Ascending aorta (tissue), 2 donors: ENCODE measurements at places on chromosomes 5 and 9.

GRCh38 chr9:114157516-114158176 is 2.3 kb downstream of the COL27A1 start:
- H3K27ac ChIP-seq: peak overlapping the region; percentile 5
- no peak for DNase-seq
- no peak overlapping the region for H3K4me3 ChIP-seq
- peaks cover 14% of the 10 kb centered on the region for H3K4me1 ChIP-seq
- no peaks in the 10 kb centered on the region for H3K36me3 ChIP-seq

DNA sequence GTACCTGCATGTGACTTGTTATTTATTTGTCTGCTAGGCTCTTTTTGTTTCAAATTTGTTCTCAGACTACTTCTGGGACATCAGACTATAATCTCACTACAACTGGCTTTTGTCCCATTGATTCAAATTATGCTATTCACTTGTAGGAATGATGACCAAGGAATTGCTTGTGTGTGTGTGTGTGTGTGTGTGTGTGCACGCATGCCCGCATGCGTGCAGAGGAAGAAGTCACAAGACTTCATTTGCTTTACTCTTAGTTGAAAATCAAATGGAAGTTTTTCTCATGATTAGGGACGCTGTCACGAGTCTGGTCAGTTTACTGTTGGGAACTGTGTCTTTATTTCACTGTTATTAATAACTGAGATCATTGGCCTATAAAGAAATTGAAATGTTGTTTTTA is 268.7 kb downstream of the RAB3C start:
- no peaks in the 10 kb centered on the region for H3K27me3 ChIP-seq
- DNase-seq: no peak
- H3K4me1 ChIP-seq: no peaks in the 10 kb centered on the region
- no peak overlapping the region for H3K4me3 ChIP-seq
- no peaks in the 10 kb centered on the region for H3K36me3 ChIP-seq
- no peak overlapping the region for H3K27ac ChIP-seq

GRCh38 chr5:135739383-135739981 is 95.0 kb upstream of the SLC25A48 start:
- no peaks in the 10 kb centered on the region for H3K27me3 ChIP-seq
- no peaks in the 10 kb centered on the region for H3K36me3 ChIP-seq
- no peak for DNase-seq
- H3K4me1 ChIP-seq: no peaks in the 10 kb centered on the region
- H3K4me3 ChIP-seq: no peak overlapping the region

- H3K27ac ChIP-seq: no peak overlapping the region
- no peaks in the 10 kb centered on the region for H3K4me1 ChIP-seq
- no peaks in the 10 kb centered on the region for H3K36me3 ChIP-seq
- H3K27me3 ChIP-seq: no peaks in the 10 kb centered on the region
These were observed 770.3 kb downstream of the KCTD16 start for GRCh38 chr5:144941004-144941403.

GRCh38 chr9:72509053-72509452 is 12.4 kb upstream of the TMC1 start:
- H3K27me3 ChIP-seq: no peaks in the 10 kb centered on the region
- H3K27ac ChIP-seq: no peak overlapping the region
- H3K4me1 ChIP-seq: no peaks in the 10 kb centered on the region
- no peak overlapping the region for H3K4me3 ChIP-seq

DNA sequence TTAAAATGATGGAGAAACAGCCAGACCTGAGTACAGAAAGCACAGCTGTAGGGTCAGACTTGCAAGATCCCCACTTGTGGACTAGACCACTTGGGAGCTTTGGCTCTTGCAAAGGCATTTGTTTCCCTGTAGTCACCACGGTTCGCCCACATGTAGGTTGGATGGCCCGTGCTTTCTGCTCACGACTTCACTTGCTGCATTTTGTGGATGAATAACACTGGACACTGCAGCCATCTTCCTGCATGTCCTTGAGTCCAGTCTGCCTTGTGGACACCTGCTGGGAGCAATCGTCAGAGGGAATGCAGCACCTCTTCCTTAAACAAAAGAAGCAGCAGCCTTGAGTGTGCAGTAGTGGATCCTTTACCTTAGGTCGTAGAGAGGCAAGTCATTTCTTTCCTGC is 372.9 kb upstream of the IRX2 start:
- H3K27ac ChIP-seq: no peak overlapping the region
- no peak for DNase-seq

- H3K36me3 ChIP-seq: no peaks in the 10 kb centered on the region
- H3K4me1 ChIP-seq: peaks cover 10% of the 10 kb centered on the region
- no peak for DNase-seq
- H3K4me3 ChIP-seq: no peak overlapping the region
These were observed 168.6 kb downstream of the CARTPT start for GRCh38 chr5:71887680-71888079.

DNA sequence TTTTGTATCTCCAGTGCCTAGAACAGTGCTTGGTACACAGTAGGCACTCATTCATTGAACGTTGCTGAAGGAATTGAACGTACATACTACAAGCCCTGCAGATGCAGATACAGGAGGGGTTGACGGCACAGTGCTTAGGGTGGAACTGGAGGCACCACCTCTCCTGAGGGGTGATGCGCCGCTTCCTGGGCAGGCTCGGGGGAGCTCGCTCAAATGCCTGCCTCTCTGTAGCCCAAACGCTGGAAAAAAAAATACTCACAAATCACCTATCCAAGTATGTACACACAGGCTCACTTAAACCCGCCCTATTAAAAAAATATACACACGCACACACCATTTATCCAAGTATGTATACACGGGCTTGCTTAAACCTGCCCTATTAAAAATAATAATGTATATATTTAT is 536 bp upstream of the COMMD10 start:
- peak overlapping the region; percentile 97 for H3K4me3 ChIP-seq
- no peaks in the 10 kb centered on the region for H3K27me3 ChIP-seq
- H3K27ac ChIP-seq: no peak overlapping the region
- H3K36me3 ChIP-seq: no peaks in the 10 kb centered on the region
- H3K4me1 ChIP-seq: peaks cover 13% of the 10 kb centered on the region
- DNase-seq: no peak

- H3K27ac ChIP-seq: no peak overlapping the region
- no peaks in the 10 kb centered on the region for H3K36me3 ChIP-seq
- no peaks in the 10 kb centered on the region for H3K27me3 ChIP-seq
- H3K4me3 ChIP-seq: peak overlapping the region; percentile 17
These were observed 56.4 kb downstream of the LHFPL2 start for GRCh38 chr5:78591972-78592700.

DNA sequence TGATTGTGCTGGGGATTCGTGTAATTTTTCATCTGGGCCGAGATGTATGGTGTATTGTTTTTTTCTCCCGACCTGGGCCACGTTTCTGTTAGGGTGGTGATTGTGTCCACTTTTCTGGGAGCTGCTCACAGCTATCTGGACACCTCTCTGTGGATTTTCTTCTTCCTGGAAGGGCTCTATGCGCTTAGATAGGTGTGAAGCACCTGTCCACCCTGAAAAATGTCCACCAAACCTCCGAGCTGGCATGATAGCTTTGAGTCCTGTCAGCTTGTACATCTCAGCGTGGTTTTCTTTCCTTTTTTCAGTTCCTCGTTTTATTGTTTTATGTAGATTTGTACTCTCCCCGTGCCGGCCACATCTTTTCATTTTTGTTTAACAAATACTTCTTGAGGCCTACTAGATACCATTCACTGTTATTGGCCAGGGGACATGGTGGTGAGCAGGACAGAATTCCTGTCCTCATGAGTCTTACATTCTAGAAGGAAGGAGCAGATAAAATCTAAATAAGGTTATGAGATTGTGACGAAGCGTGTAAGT is 1.1 kb downstream of the UGCG start:
- no peaks in the 10 kb centered on the region for H3K27me3 ChIP-seq
- H3K4me1 ChIP-seq: peaks cover 40% of the 10 kb centered on the region
- H3K4me3 ChIP-seq: peak overlapping the region; percentile 88
- no peaks in the 10 kb centered on the region for H3K36me3 ChIP-seq
- H3K27ac ChIP-seq: peak overlapping the region; percentile 95
- DNase-seq: no peak

DNA sequence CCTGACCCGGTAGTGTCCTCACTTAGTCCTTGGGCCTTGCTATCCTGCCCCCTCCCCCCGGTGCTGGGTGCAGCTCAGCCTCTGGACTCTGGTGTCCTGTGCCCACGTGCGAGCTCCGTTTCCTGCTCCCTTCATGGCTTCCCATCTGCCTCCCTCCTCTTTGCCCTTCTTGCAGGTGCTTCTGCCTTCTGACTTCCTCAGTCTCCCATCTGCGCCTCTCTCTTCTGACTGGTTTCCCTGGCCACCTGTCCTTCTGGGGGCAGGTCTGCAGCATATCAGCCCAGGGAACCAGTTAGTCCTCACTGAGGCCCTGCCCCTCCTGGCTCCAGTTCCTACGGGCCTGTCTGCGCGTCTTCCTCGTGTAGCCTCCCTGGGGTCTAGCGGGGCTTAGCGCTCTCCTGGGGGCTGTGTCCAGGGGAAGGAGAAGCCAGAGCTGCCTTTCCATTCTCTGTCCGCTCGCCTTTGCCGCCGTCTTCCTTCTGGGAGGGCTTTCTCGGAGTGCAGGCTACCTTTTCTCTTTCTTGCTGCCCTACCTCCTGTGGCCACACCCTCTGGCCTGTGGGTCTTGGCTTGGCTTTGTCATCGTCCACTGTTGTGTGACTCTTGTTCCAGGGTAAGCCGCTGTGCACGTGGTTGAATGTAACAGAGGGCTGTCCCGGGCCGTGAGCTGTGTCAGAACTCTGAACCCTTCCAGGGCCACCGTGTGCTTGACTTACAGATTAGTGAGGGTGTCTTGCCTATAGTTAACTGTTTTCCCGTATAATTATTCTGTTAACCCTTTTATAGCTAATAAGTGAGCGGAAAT is 51.8 kb downstream of the EHMT1 start:
- no peaks in the 10 kb centered on the region for H3K27me3 ChIP-seq
- H3K36me3 ChIP-seq: no peaks in the 10 kb centered on the region
- peaks cover 9% of the 10 kb centered on the region for H3K4me1 ChIP-seq
- H3K27ac ChIP-seq: no peak overlapping the region
